ENCODE measurements at places on chromosomes 11 and 22. TPM values are rescaled to one million over a fixed set of nuclear protein-coding genes. Genes with fewer than 3 reads are reported as not detected.
A peak's percentile ranks its signal among the peaks of the same experiment; 100 is the strongest.

- DNase-seq = no peak
Measured at GRCh38 chr11:114079511-114080065, 20.1 kb downstream of the ZBTB16 start.

DNA sequence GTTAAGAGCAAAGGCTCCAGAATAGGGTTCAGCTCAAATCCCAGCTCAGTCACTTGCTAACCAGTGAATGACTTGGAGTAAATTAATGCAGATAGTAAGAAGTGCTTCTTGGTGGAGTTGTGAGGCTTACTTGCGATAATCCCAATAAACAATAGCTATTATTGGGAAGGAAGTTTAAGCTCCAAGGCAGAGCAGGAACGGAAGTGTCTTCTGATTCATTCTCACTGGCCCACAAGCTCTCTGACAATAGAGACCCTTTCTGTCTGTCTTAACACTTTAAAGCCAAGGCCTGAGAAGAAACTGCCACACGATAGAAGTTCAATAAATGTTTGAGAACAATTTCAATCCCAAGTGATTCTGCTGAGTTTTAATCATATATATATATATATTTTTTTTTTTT, 155.4 kb downstream of the DBX1 start:
- DNase-seq = no peak

GRCh38 chr11:61011229-61011870, 39.9 kb downstream of the CD6 start:
- DNase-seq = no peak

GRCh38 chr11:8168485-8169257, at the start of gene RIC3:
Gene RIC3, minus strand, starts transcription at chr11:8169025. Its CDS starts 36 bp downstream, at chr11:8168989.
- DNase-seq = peak; percentile 79

DNA sequence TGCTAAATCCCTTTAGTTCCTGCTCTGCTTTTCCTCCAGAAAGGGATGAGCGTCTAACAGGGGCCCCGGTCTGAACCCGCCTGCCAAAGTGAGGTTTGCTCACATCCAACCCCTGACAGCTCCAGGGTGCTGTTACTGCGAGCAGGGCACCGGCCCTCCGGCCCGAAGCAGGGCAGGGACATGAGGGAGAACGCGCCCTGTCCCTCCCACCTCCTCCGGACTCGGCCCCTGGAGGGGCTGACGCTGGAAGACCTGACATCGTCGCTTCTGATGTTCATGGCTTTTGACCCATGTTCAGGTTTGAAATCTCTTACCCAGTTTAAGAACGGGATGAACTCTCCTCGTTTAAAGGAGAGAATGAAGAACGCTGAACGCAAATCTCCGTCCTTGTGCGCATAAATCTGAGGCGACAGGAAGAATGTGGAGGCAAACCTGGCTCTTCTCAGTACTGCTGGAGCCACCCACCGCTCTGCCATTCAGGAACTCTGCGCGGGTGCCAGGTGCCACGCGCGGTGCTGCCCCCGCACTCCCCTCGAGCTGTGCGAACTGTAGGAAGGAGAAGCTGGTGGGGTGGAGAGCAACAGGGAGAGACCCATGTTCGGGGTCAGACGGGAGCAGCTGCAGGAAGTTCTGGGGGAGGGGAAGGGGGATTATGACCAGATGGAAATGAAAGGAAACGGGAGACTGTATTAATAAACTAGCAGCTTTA, 826 bp upstream of the EEF1G start:
- peak; percentile 74 for DNase-seq

DNA sequence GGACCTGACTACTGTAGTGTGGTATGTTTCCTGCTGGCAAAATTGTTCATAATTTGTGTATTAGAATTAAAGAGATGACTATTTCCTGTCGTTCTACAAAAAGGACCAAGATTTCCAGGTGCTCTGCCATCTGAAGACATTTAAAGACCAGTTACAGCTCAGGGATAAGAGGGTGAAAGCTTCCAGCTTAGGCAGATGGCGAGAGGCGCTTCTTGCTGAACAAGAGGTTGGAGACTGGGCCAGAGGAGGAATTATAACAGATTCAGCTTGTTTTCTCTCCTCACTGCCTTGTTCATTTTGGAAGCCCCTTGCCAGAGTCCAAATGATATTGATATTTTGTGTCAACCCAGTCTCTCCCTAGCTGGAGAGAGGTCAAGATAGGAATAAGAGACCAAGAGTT, 23.1 kb upstream of the NNMT start:
- no peak for DNase-seq

GRCh38 chr11:77183431-77183984, 55.5 kb downstream of the MYO7A start:
- no peak for DNase-seq

- no peak for DNase-seq
Measured at GRCh38 chr11:71391796-71392195, 56.4 kb downstream of the DHCR7 start.

DNA sequence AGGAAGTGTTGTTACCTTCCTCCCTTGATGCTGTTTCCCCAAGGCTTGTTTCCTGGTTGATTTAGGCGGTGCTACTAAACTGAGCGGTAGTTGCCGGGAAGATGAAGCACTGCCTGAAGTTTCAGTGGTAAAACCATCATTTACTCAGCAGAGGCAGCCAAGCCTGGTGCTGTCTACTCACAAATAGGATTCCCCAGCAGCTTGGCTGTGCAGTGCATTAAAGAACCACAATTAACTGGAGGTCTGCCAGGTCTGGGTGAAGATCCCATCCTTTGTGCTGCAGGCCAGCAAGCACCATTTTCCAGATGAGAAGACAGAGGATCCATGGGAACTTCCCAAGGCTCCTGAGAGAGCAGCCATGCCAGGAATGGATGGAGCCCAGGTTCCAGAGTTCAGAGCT, 231.9 kb upstream of the E2F8 start:
- DNase-seq = no peak

DNA sequence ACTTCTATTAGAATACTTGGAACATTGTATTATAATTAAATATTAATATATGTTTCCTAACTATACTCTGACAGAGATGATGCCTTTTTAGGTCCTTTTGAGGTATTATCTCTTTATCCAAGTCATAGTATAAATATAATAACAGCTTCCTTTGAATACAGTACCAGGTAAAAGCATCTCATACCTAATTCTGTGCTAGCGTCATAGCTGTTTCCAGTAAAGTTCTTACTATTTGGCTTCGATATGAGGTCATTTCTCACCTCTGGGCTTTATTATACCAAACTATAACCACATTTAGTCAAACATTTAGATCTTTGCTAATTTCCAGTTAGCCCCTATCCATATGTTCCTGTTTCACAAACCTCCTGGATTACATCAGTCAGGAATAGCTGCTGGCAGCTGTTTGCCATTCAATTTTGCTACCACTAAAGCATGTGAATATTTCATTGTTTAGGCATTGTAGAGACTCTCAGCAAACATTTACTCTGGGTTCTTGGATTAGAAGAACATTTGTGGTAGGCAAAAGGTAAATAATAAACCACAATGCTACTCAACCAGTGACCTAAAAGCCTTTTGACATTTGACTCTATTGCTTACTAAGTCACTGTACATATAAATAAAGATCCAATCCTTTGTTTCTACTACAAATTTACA, 255.1 kb downstream of the TTC28 start:
- DNase-seq = no peak

DNA sequence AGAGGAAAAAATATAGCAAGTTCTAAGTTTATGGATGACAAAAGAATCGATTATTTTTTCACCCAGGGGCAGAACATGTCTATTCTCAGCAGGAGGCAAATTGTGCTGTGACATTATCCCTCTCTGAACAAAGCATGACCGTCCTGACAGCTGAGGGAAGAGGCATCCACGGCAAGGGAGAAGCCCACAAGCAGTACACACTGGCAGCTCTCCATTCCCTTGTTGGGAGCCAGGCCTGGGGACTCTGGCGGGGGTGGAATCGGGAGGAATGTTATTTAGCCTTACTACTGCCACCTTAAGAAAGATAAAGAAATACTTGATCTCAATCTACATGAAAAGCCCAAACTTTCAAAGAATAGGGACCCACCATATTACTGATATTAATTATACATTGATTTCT, 3.4 kb downstream of the KIRREL3 start:
- no peak for DNase-seq

- DNase-seq = no peak
Measured at GRCh38 chr11:74141241-74141695, 29.5 kb downstream of the C2CD3 start.

GRCh38 chr11:130190371-130190881, 30.8 kb downstream of the ST14 start:
- DNase-seq = no peak

DNA sequence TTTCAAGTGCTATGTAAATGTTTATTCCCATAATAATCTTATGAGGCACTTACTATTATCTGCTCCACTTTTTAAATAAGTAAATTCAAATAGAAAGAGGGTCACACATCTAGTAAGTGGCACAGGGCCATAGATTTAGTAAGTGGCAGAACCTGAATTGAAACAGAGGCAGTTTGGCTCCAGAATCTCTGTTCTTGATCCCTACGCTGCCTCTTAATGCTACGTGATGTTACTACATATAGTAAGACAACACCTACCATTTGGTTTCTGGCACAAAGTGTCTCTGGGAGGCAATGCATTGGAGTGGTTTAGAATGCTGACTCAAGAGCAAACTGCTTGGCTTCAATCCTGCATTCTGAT, 1018.3 kb downstream of the DLG2 start:
- DNase-seq = no peak

GRCh38 chr22:39236321-39237317, 8.2 kb downstream of the PDGFB start:
- no peak for DNase-seq

DNA sequence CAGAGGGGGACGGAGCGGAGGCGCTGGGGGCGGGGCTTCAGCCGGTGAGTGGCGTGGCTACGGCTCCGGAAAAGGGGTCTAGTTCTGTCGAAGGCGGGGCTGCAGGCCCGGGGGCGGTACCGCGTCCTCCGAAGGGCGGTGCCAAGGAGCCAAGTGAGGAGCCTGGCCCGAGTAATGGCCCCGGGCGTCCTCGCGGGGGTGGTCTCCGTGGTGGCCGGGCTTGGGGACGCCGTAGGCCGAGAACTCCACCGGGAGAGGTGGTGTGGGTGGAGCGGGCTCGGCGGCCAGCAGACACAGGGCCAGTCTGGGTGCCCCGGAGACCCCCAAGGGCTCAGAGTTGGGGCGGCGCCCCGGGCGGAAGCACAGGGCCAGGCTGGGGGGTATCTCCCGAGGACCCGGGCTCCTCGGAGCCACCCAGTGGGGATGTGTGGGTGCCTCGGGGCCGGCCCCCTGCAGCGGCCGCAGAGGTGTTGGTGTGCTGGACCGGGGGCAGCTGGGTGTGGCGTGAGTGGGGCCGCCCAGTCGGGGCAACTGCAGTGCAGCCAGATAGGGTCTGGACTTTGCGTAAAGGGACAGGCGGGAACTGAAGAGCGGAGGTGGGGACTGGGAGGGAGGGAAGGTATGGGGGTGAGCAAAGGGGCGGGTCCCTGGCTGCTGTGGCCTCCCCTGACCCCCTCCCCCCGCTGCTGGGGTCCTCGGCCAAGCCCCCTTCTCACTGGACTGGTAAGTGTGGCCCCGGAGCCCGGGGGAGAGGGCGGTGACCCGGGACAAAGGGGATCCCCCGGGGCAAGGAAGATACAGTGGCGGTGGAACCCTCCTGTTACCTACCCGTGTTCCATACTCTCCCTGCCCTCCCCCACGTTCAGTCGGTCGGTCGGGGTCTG, 838 bp downstream of the FKBP2 start:
- no peak for DNase-seq

DNA sequence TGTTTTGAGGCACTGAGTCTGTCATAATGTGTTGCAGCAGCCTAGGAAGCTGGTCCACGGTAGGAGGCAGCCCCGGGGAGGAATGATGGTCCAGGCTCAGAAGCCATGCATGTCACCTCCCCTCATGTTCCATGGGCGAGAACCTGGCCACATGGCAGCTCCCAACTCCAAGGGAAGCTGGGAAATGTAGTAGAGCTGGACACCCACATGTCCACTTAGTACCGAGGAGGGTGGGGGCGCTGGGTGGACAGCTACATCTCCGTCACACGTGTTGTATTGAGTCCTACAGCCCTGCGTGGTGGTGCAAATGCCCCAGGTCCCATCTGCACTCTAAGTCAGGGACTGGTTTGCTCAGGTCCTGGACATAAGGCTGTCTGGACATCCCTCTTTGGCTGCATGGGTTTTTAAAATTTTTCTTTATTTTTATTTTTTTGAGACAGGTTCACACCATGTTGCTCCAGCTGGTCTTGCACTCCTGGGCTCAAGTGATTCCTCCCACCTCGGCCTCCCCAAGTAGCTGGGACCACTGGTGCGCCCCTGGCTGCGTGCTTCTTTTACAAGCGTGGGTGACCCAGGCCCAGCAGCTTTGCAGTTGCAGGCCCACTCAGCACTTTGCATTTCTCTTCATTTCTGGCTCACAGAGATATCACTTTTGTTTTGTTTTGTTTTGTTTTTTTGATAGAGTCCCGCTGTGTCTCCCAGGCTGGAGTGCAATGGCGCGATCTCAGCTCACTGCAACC, 3.9 kb upstream of the CTTN start:
- DNase-seq = no peak

DNA sequence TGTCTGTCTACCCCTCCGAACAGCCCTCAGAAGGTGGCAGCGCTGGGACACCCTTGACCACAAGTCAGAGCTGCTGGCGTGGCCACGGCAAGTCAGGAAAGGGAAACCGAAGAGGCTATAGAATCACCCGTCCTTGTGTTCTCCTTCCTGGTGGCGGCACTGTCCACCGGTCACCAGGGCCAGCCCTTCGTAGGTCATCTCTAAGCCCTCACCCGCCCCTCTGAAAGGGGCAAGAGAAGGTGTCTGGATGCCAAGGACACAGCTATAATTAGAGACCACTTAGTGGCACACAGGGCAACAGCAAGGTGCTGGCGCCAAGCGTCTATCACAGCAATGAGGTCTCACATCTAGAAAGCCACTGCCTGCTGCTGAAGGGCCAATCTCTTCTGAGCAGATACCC, 320.9 kb downstream of the SHANK2 start:
- DNase-seq = no peak

- DNase-seq = peak; percentile 85
Measured at GRCh38 chr22:29343313-29343805, 27.9 kb upstream of the RASL10A start.

DNA sequence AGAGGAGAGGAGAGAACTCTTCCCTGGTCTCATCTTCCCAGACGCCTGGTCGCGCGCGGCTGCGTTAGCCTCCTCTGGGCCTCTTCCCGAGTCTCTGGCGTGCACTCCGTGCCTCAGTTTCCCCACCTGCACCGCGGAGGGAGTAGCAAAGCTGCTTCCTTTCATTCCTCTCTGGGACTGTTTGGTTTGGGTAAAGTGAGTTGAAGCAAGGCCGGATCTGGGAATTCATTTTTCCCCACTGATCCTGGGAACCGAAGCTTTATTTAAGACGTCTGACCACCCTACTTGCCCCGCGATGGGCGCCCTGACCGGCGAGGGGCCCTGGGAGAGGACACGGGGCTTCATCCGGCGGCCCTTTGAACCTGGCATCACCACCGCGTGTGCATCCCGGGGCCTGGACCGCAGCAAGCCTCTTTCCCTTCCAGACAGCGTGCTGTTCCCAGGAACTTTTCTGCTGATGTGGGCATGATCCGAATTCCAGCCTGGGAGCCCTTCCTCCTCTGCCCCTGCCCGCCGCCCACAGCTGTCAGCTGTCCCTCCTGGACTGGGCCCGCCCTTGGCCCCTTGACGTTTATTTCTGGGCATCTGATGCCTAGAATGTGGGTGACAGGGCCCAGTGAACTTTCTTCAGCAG, 758 bp downstream of the LDLRAD3 start:
- DNase-seq = peak; percentile 67

The UPK3A gene
- not detected for total RNA-seq

The SCGB1D1 gene
- total RNA-seq = not detected

The KRTAP5-8 gene
- total RNA-seq = not detected

The GRIK4 gene
- 4.3 TPM for total RNA-seq

The MUC6 gene
- total RNA-seq = not detected

The CSNK2A3 gene
- 3.9 TPM for total RNA-seq

The OMP gene
- total RNA-seq = not detected

The FGF4 gene
- total RNA-seq = not detected

The CLCF1 gene
- 4.0 TPM for total RNA-seq
